Activated CD8-positive, alpha-beta memory T cell treated with anti-CD3 and anti-CD28 coated beads, Interleukin-2, amount 50 U/mL, for 48 hours (primary cell): ENCODE measurements at places on chromosomes 5 and 9.

GRCh38 chr5:61055434-61056006 lies 106.7 kb downstream of the SMIM15 start:
- DNase-seq: no peak

DNA sequence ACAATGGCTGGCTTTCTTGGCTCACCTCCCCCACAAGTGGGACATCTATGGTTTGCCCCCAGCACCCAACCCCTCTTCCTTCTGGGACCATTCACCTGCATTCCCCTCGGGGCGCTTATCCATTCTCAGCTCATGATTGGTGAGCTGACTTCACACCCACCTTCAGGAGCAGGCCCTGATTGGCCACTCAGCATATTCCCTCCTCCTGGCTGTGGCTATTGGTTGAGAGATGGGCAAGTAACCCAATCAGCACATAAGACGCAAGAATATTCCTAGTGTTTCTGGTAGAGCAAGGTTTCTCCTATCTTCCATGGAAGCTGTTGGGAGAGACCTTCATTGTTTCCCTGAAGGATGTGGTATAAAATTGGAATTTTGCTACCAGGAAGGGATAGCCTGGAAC lies 22.7 kb upstream of the UNC5A start:
- DNase-seq: no peak

GRCh38 chr9:131590449-131590848 lies 45.1 kb downstream of the PRRT1B start:
- no peak for DNase-seq

DNA sequence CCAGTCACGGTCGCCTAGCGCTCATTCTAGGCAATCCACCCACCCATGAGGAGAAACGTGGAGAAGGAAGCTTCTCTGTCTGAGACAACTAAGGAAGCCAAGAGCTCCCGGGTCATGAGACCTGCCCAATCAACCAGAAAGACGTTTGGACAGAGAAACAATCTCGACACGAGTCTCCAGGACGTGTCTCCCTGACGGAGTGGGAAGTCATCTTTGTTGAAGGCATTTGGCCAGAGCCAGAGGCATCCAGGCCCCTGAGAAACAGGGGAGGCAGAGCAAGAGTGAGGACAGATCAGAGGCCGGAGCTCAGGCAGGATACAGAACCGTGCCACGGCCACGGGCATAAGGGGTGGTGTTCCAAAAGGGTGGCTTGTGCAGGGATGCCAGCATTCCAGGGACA lies 479.0 kb downstream of the SPATA31A7 start:
- no peak for DNase-seq

DNA sequence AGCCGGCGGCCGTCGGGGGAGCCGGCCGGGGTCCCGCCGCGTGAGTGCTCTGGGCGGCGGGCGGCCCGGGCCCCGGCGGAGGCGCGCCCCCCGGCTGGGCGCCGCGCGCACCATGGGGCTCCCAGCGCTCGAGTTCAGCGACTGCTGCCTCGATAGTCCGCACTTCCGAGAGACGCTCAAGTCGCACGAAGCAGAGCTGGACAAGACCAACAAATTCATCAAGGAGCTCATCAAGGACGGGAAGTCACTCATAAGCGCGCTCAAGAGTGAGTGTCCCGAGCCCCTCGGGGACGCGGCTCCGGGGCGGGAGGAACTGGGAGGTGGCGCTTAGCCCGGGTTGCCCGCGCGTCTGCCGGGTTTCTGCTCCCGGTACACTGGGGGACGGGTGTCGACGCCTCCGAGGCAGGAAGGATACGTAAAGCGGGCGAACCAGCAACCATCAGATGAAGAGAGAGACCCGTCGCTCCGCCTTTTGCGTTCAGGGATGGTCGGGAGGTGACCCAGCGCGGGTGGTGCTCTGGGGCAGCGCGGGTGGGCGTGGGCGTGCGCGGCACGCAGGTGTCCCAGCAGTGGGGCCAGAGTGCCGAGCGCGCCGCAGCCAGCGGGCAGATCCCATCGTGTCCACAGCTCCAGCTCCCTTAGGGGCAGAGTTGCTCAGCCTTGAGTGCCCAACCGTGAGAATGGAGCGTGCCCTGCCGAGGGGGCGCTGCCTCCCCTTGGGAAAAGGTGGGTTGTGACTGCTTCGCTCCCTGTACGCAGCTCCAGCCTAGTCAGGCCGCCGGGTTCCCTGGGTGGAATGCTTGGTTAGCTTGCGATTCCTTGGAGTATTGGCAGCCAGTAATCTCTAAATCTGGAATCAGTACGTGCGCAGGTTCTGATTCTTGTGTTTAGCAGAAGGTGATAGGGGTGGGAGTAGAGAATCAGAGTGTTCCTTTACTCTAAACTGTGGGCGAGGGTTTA lies 753 bp downstream of the ARHGAP26 start:
- peak; percentile 83 for DNase-seq

DNA sequence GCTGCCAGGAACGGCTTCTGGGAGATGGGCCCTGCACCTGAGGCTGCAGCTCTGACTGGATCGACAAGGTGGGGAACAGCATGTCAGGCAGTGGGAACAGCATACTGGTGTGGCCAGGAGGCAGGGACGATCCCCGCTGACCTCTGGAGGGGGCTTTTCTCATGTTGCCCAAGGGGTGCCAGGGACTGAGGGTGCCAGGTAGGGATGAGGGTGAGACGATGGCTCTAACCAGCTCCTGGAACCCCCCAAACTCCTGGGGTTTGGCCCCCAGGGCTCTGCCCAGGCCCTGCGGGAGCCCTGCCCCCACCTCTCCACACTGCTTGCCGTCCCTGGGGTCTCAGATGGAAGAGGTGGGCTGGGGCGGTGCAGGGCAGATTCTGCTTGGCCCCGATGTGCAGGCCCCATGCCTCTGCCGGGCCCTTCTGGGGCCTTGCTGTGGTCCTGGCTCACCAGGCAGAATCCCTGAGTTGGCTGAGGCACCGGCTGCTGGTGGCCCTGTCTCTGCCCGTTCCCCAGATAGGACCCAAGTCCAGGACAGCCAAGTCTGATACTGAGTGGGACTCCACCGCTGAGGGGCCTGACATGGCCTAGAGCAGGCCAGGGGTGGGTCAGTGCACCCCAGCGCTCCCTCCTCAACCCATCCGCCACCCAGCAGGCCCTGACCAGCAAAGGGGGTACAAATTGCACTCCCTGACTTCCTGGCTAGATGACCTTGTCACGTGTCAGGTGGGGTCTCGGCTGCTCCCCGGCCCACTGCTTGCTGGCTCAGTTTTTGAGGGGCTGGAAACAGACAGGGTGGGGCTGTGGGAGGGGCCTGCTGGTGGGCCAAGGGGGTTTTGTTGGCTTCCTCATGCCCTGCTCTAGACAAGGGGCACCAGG lies 28.4 kb upstream of the RNF130 start:
- peak; percentile 42 for DNase-seq

DNA sequence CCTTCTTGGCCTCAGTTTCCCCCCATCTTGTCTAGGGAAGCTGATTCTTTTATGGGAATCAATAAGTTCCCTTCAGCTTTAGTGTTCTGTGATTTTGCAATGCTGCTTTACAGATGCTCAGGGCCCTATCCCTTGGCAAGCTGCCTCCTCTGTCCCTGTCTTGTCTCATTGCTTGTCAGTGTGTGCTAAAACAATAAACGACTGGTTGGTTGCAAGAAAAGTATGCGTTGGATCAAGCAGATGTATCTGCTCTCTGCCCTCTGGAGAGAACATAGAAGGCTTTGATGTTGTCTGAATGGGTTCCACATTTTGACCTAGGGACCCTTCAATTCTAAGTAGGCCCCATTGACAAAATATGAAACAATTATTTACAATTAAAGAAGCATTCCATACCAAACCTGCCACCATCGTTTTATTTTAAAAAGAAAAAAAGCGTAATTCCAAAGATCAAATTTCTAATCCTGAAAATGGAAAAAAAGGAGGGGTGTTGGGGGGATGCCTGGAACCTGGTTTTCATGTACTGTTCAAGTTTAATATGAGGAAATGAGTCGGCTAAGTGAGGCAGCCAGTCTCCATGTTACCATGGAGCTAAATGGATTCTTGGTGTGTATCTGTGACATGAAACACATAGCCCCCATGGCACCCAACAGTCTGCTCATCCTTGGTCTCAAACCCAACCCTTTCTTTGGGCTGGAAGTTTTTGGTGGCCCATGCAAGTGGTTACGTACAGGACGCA lies 31.2 kb upstream of the TARS1 start:
- no peak for DNase-seq

GRCh38 chr9:124632077-124632621 lies 125.0 kb upstream of the NR5A1 start:
- DNase-seq: no peak

DNA sequence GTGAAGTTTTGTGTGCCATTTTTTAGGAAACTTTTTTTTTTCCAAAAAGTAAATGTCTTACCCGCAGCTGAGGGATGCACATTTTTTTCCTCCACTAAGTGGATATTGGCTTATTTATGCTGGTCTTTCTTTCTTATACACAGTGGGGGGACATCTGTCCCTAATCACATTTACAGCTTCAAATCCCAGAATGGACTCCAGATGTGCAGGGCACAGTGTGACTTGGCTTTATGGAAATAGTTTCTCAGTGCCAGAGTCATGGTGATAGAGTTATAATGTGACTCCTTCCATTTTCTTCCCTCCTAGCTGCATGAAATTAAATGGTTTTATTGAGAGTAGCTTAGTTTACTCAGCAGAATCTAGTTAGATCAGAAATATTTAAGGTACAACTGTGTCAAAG lies 66.5 kb downstream of the SV2C start:
- DNase-seq: no peak

GRCh38 chr5:10124287-10124686 lies 125.4 kb downstream of the ATPSCKMT start:
- no peak for DNase-seq

DNA sequence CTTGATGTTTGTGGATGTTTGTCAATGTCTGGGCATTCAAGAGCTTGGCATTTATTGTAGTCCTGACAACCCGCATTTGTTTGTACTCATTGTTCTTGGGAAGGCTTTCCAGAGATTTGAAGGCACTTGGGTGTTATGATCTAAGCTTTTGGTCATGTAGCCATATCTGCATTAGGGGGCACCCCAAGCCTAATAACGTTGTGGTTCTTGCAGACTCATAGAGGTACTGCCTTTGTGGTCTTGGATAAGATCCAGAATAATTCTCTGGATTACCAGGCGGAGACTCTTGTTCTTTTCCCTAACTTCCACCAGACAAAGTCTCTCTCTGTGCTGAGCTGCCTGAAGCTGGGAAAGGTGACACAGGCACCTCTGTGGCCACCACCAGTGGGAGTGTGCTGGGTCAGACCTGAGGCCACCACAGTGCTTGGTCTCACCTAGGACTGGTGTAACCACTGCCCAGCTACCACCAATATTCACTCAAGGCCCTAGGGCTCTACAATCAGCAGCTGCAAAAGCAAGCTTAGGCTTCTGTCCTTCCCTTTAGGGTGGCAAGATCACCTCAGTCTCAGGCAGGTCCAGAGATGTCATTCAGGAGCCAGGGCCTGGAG lies 144.4 kb upstream of the TAS2R1 start:
- no peak for DNase-seq

- DNase-seq: peak; percentile 60
These were observed 58.8 kb downstream of the MTRR start for GRCh38 chr5:7927466-7928375.

GRCh38 chr9:128382261-128382660 lies 11.1 kb downstream of the URM1 start:
- no peak for DNase-seq

DNA sequence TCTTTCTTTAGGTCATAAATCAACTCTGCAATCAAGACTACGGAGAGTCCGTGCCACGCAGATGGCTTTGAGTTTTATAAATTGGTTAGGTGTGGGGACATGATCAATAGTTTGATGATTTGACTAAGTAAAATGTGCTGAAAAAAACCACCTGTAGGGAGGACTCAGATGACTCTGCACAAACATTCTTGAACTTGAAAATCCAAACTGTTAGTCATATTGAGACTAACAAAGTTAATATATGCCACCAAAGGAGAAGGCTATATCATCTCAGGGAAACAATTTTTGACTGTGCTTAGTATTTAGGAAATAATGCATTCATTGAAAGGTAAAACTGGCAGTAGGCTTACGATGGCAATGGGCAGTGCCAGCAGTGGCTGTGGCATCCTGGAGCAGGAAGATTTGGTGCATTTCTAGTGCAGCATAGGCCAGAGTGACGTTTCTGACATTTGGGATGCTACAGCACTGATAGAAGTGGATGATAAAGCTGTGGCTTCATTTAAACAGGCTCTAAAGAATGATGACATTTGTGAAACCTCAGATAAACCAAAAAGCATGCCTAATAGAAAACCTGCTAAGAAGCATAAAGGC lies 291.1 kb downstream of the MLLT3 start:
- no peak for DNase-seq

- DNase-seq: no peak
These were observed 186.2 kb upstream of the TARS1 start for GRCh38 chr5:33254579-33254978.

- DNase-seq: no peak
These were observed 31.2 kb downstream of the ERMP1 start for GRCh38 chr9:5801739-5802113.

DNA sequence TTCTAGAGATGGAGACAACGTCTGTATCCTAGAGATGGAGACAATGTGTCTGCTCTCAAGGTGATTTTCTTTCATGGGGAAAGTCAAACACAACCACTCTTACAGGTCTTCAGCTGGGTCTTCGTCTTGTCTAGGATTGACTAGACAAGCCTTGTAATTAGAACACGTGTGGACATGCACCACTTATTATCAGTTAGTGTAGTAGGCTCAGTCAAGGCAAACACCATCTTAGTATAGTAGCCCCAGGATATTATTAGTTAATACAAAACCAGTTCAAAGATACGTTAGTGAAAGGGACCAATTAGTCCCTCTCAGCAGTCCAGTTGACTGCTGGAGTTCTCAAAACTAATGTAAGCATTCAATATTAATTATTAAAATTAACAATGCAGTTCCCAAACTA lies 15.1 kb upstream of the CCL28 start:
- DNase-seq: no peak

- no peak for DNase-seq
These were observed 22.0 kb downstream of the MAST4 start for GRCh38 chr5:66617991-66618768.

DNA sequence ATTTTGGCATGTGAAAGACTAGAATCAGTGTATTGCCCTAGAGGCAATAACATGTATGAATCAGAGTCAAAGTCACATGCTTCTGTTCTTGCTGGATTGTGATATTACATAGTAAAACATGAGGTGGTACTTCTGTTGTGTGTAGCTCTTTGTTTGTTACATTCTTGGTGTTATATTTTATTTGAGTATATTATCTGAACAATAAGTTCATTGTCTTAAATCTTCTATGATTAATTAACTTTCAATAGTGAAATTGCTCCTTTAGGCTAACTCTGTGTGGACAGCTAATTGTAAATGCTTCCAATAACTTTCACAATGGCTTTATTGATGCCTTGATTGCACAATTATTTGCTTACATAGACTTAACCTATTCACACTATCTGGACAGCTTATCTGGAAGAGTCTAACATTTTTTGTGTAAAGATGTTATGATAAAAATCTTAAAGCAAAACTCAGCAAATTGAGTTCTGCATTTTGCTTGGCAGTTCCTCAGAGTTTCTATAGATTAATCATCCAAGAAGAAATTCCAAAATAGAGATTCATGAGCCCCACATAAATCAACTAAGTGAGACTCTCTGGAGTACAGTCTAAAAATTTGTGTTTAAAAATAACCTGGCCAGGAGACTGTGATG lies 239.6 kb upstream of the TUSC1 start:
- DNase-seq: no peak
